Activated CD8-positive, alpha-beta T cell treated with anti-CD3 and anti-CD28 coated beads for 36 hours (primary cell): ENCODE measurements at places on chromosomes 4 and X.

DNA sequence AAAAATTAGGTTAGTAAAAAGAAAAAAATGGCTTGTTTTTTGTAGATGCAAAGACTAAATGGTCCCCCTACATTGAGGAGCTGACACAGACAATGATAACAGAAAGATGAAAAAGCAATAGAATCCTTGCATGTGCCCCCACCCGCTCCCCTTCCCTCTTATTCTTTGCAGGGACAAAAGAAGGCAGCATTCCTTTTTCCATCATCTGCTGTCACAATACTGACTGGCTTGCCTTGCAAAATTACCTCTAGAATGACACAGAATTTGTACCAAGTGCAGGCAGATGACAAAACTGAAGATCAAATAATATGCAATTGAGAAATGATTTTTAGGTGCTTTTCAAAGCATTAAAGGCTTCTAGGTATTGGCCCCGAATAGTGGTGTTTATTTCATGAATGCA, 153.1 kb upstream of the AGA start:
- DNase-seq, result no peak
- H3K36me3 ChIP-seq, result no peaks in the 10 kb centered on the region
- H3K4me1 ChIP-seq, result peaks cover 8% of the 10 kb centered on the region
- no peak overlapping the region for H3K27ac ChIP-seq
- no peak overlapping the region for H3K4me3 ChIP-seq

GRCh38 chrX:97494756-97495372, 611.2 kb downstream of the RPA4 start:
- no peaks in the 10 kb centered on the region for H3K27me3 ChIP-seq
- peak; percentile 10 for DNase-seq
- H3K36me3 ChIP-seq, result no peaks in the 10 kb centered on the region
- H3K27ac ChIP-seq, result no peak overlapping the region
- peaks cover 11% of the 10 kb centered on the region for H3K4me1 ChIP-seq

GRCh38 chr4:168480931-168481611, 779 bp upstream of the DDX60L start:
- H3K4me3 ChIP-seq, result peak overlapping the region; percentile 91
- peaks cover 3% of the 10 kb centered on the region for H3K36me3 ChIP-seq
- H3K27ac ChIP-seq, result peak overlapping the region; percentile 98
- H3K4me1 ChIP-seq, result peaks cover 65% of the 10 kb centered on the region
- DNase-seq, result peak; percentile 68

GRCh38 chrX:16114611-16115010, 8.8 kb upstream of the GRPR start:
- H3K27me3 ChIP-seq, result peaks cover 8% of the 10 kb centered on the region
- H3K4me3 ChIP-seq, result no peak overlapping the region
- no peak overlapping the region for H3K27ac ChIP-seq
- DNase-seq, result no peak

DNA sequence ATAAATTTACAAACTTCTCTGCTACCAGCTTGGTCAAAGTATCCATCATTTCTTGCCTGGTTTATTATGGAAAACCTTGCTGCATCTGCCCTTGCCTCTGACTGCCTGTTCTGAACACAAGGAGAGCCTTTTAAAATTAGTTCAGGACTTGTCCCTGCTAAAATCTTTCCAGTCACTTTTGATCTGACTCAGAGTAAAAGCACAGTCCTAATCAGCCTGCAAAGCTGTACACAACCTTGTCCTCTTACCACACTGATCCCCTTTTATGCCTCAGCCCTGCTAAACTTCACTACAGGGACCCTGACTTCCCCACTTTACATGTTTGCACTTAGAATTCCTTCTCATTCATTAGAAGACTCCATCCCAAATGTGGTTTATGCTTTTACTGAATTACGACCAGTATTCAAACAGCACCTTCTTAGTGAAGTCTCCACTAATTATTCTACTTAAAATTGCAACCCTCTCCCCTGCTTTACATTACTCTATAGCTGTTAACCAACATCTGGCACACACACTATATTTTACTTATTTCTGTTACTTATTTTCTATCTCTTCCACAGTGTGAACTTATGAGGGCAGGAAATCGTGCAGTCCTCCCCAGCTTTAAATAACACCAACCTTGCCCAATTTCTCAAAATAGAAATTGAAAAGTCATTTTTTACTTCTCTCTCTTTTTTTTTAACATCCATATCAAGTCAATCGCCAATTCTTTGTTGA, 6.3 kb downstream of the GABRA4 start:
- H3K27ac ChIP-seq, result no peak overlapping the region
- H3K27me3 ChIP-seq, result peaks cover 11% of the 10 kb centered on the region
- no peaks in the 10 kb centered on the region for H3K4me1 ChIP-seq
- H3K36me3 ChIP-seq, result no peaks in the 10 kb centered on the region

GRCh38 chr4:100823066-100823992, 305.5 kb upstream of the EMCN start:
- peak; percentile 38 for DNase-seq
- peaks cover 2% of the 10 kb centered on the region for H3K27me3 ChIP-seq
- peak overlapping the region; percentile 48 for H3K27ac ChIP-seq
- H3K36me3 ChIP-seq, result no peaks in the 10 kb centered on the region
- no peak overlapping the region for H3K4me3 ChIP-seq

- no peak overlapping the region for H3K27ac ChIP-seq
- no peaks in the 10 kb centered on the region for H3K27me3 ChIP-seq
- no peaks in the 10 kb centered on the region for H3K4me1 ChIP-seq
- no peak overlapping the region for H3K4me3 ChIP-seq
- no peak for DNase-seq
Measured at GRCh38 chr4:168410681-168411080, 69.6 kb downstream of the DDX60L start.

DNA sequence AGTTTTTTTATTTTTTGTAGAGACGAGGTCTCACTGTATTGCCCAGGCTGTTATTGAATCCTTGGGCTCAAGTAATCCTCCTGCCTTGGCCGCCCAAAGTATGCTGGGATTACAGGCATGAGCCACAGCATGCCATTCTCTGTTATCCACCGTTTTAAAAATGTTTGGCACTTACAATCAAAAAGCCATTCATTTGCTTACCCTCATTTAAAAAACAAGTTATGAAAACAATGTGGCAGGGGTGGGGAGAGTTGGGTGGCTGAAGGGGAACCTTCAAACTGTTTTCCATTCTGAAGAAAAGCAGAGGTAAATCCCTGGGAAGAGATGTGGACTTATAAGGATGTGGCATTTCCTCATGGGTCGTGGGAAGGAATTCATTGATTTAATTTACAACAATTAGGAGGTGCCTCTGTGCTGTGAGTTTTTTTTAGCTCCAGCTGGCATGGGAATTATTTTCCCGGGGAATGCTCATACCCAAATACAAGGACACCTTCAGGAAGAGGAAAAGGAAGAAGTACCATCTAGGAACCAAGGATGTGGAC, 103.5 kb downstream of the MID1 start:
- H3K4me1 ChIP-seq, result no peaks in the 10 kb centered on the region
- no peak overlapping the region for H3K27ac ChIP-seq
- no peaks in the 10 kb centered on the region for H3K27me3 ChIP-seq
- no peaks in the 10 kb centered on the region for H3K36me3 ChIP-seq

DNA sequence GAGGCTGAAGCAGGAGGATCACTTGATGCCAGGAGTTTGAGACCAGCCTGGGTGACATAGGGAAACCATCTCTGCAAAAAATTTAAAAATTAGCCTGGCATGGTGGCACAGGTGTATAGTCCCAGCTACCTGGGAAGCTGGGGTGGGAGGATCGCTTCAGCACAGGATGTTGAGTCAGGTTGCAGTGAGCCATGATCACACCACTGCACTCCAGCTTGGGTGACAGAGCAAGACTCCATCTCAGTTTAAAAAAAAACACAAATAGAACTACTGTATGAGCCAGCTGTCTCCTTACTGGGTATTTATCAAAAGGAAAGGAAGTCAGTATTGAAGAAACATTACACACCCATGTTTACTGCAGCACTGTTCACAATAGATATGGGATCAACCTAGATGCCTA, 138.7 kb downstream of the RAP1GDS1 start:
- no peak overlapping the region for H3K4me3 ChIP-seq
- H3K4me1 ChIP-seq, result peaks cover 1% of the 10 kb centered on the region
- no peak for DNase-seq
- H3K36me3 ChIP-seq, result peaks cover 19% of the 10 kb centered on the region
- H3K27me3 ChIP-seq, result no peaks in the 10 kb centered on the region

GRCh38 chr4:24053934-24054333, 164.1 kb upstream of the PPARGC1A start:
- H3K27ac ChIP-seq, result no peak overlapping the region
- H3K36me3 ChIP-seq, result no peaks in the 10 kb centered on the region
- no peaks in the 10 kb centered on the region for H3K27me3 ChIP-seq
- DNase-seq, result no peak
- H3K4me1 ChIP-seq, result no peaks in the 10 kb centered on the region

DNA sequence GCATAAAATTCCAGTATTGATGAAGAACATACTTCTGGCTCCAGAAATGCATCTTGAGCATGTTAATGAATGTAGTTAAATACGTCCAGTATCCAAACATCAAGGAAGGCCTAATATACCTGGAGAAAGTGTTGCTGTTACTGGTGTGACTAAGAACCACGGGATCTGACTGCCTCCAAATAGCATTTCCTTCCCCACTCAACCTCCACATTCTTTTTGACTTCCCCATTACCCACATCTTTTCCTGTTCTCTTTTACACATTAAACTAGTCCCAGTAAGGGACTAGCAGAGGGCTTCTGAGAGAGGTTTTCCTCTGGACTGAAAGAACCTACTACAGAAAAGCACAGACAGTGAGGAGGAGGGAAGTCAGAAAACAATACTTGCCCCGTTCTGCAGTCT, 482.8 kb upstream of the HTR2C start:
- DNase-seq, result no peak
- no peaks in the 10 kb centered on the region for H3K27me3 ChIP-seq
- no peak overlapping the region for H3K27ac ChIP-seq
- no peak overlapping the region for H3K4me3 ChIP-seq
- no peaks in the 10 kb centered on the region for H3K4me1 ChIP-seq
- no peaks in the 10 kb centered on the region for H3K36me3 ChIP-seq

- H3K27ac ChIP-seq, result no peak overlapping the region
- H3K27me3 ChIP-seq, result no peaks in the 10 kb centered on the region
Measured at GRCh38 chr4:89820010-89820409, 17.0 kb downstream of the SNCA start.

GRCh38 chr4:98210281-98210680, 50.9 kb upstream of the RAP1GDS1 start:
- no peak overlapping the region for H3K27ac ChIP-seq
- H3K4me1 ChIP-seq, result no peaks in the 10 kb centered on the region
- DNase-seq, result no peak
- no peaks in the 10 kb centered on the region for H3K27me3 ChIP-seq
- H3K36me3 ChIP-seq, result no peaks in the 10 kb centered on the region

DNA sequence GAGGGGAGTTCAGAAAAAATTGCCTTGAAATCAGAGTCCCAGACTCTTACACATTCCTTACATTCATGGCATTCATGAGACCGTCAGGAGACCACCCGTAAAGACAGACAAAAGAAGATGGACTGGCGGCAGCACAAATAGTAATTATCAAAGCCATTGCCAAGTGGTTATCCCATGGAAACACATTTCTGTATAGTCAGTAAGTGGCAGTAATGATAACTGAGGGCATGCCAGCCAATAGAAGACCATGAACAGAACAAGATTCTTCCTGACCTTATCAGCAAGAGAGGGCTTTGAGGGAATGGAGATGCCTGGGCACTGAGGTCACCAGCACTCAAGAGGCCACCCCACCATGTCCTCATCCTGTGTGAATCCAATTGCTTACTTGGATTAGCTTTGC, 121.7 kb upstream of the HCCS start:
- H3K4me1 ChIP-seq, result no peaks in the 10 kb centered on the region
- no peaks in the 10 kb centered on the region for H3K27me3 ChIP-seq
- no peak overlapping the region for H3K27ac ChIP-seq
- no peak overlapping the region for H3K4me3 ChIP-seq

DNA sequence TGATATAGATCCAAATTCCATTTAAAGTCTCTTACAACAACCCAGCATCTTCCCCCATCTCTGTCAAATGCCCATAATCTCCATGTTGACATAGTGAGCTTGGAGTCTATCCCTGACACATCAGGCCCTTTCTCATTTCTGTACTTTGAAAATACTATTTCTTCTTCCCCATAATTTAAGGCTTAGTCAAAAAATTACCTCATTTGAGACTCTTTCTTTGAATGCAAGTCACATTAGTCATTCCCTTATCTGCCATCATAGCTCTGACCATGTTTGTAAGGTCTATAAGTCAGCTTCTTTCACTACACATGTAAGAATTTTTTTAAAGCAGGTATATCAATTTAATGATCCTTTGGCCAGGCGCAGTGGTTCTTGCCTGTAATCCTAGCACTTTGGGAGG, 99.9 kb downstream of the DDX60 start:
- no peaks in the 10 kb centered on the region for H3K27me3 ChIP-seq
- DNase-seq, result no peak
- no peak overlapping the region for H3K27ac ChIP-seq
- no peaks in the 10 kb centered on the region for H3K4me1 ChIP-seq
- peaks cover 59% of the 10 kb centered on the region for H3K36me3 ChIP-seq
- H3K4me3 ChIP-seq, result no peak overlapping the region

DNA sequence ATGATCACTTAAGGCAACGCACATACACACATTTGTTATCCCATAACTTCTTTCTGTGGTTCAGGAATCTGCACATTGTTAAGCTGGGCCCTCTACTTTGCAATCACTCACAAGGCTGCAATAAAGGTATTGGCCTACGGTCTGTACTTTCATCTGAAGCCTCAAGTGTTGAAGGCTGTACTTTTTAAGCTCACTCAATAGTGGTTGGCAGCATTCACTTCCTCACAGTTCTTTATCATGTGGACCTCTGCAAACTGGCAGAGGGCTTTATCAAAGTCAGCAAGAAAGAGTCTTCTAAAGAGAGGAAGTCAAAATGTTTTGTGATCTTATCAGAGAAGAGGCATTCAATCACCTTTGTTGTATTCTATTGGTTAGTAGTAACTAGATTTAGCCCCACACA, 301.4 kb upstream of the EPHA5 start:
- no peak for DNase-seq
- H3K4me3 ChIP-seq, result no peak overlapping the region
- H3K27me3 ChIP-seq, result no peaks in the 10 kb centered on the region
- no peaks in the 10 kb centered on the region for H3K4me1 ChIP-seq
- H3K36me3 ChIP-seq, result no peaks in the 10 kb centered on the region

DNA sequence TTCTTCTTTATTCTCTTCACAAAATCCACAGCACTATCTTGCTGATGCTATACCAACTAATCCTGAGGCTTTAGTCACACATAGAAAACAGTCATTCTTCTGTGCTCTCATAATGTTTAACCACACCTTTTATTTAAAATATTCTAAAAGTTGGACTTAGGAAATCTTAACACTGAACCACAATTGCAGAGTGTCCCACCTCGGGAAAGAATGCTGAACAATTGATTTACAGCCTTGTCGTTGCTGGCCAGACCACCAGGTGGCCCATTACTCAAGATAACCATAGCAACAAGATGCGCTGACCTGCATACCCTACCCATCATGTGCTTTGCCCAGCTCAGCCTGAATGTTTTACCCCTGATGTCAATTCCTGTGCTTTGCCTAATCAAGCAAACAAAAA, 100.8 kb downstream of the ARSJ start:
- DNase-seq, result peak; percentile 20
- no peaks in the 10 kb centered on the region for H3K27me3 ChIP-seq
- no peak overlapping the region for H3K27ac ChIP-seq
- no peak overlapping the region for H3K4me3 ChIP-seq
- no peaks in the 10 kb centered on the region for H3K36me3 ChIP-seq

GRCh38 chr4:111046811-111047210, 423.9 kb upstream of the PITX2 start:
- no peaks in the 10 kb centered on the region for H3K4me1 ChIP-seq
- H3K27me3 ChIP-seq, result no peaks in the 10 kb centered on the region
- no peaks in the 10 kb centered on the region for H3K36me3 ChIP-seq
- DNase-seq, result no peak
